Activated CD8-positive, alpha-beta T cell treated with anti-CD3 and anti-CD28 coated beads, Interleukin-2, amount 10 ng/mL, durations not matched to agents 7 days and 5 days (primary cell): ENCODE measurements at places on chromosomes 7 and 10. TPM values are rescaled to one million over a fixed set of nuclear protein-coding genes. Genes with fewer than 3 reads are reported as not detected.

Gene ANKRD22
- total RNA-seq = 0.45 TPM

Gene HECW1
- not detected for total RNA-seq

Gene CASD1
- 13.8 TPM for total RNA-seq

Gene GLI3
- not detected for total RNA-seq

Gene ARHGAP12
- 4.9 TPM for total RNA-seq

Gene PARP12
- 98.3 TPM for total RNA-seq

Gene ZP3
- 4.0 TPM for total RNA-seq

Gene SPDYE11
- total RNA-seq = not detected

Gene EIF5AL1
- 0.53 TPM for total RNA-seq

Gene POU6F2
- not detected for total RNA-seq

Gene HOXA7
- not detected for total RNA-seq

Gene METTL27
- total RNA-seq = not detected
